ENCODE measurements at places on chromosomes 6 and 20. TPM values are rescaled to one million over a fixed set of nuclear protein-coding genes. Genes with fewer than 3 reads are reported as not detected.

The COL11A2 gene
- 0.77 TPM for total RNA-seq

The ULBP2 gene
- total RNA-seq: 3.8 TPM

The IPCEF1 gene
- 0.02 TPM for total RNA-seq

The SLC16A10 gene
- 0.44 TPM for total RNA-seq

The CTCFL gene
- not detected for total RNA-seq

The MANEA gene
- total RNA-seq: 4.1 TPM

The RAET1L gene
- 0.25 TPM for total RNA-seq

The PI16 gene
- total RNA-seq: not detected

The HAO1 gene
- not detected for total RNA-seq

The CTAGE9 gene
- total RNA-seq: not detected

The SLA2 gene
- 0.01 TPM for total RNA-seq

The MYBL2 gene
- total RNA-seq: 75.8 TPM

The GLP1R gene
- not detected for total RNA-seq

The GRM1 gene
- 0.08 TPM for total RNA-seq

The SMPDL3A gene
- total RNA-seq: 2.5 TPM

The EGFL8 gene
- 1.7 TPM for total RNA-seq

The ARHGAP40 gene
- total RNA-seq: not detected

The LAMA4 gene
- total RNA-seq: 0.88 TPM

The OLIG3 gene
- not detected for total RNA-seq

The SLC22A7 gene
- total RNA-seq: not detected

The RPRD1B gene
- 27.0 TPM for total RNA-seq

The PRSS16 gene
- total RNA-seq: 4.7 TPM

The MEI4 gene
- total RNA-seq: not detected

The CNKSR3 gene
- 5.9 TPM for total RNA-seq

The TRPC4AP gene
- total RNA-seq: 58.3 TPM

The C6orf132 gene
- total RNA-seq: 1.7 TPM

All from A549 treated with CpdA at 1 μM for 4 hours (cell line).